Transverse colon (tissue), 4 donors: ENCODE measurements at places on chromosomes 2 and 18. TPM values are rescaled to one million over a fixed set of nuclear protein-coding genes. Genes with fewer than 3 reads are reported as not detected.

- DNase-seq = peak; percentile 19
Measured at GRCh38 chr2:39127973-39128372, 7.1 kb upstream of the SOS1 start.

- no peak for DNase-seq
Measured at GRCh38 chr2:203918839-203919238, 17.7 kb upstream of the ICOS start.

- no peak for DNase-seq
Measured at GRCh38 chr2:49702740-49703139, 548.4 kb upstream of the FSHR start.

REG3G gene
- total RNA-seq = not detected

GRCh38 chr18:28834889-28835288, 658.0 kb upstream of the CDH2 start:
- no peak for DNase-seq

DNA sequence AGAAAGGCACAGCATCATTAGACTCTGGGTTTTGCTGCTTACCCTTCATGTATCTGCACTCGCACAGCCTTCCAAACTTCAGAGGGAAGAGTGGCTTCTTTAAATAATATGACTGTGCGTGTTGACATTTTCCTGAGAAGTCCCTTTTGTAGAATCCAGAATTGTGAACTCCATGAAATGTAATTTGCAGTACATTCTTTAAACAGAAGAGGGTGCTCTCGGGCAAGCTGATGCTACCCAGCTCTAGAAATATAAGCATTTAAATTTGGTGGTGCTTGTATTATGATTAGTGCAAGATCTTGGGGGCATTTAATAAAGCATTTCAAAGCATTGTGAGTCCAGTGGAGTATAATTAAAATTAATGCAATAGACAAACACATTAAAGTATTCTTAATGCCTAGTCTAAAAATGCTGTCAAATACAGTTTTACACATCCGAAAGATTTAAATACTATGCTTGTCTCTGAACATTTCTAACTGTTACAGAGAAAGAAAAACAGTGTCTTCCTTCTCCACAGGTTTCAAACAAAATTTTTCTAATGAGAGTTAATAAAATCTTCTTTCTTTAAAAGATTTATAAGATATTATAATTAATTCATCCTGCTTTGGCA, 17.3 kb upstream of the GTF2A1L start:
- no peak for DNase-seq

- DNase-seq = no peak
Measured at GRCh38 chr2:21740484-21740883, 616.7 kb downstream of the TDRD15 start.

DNA sequence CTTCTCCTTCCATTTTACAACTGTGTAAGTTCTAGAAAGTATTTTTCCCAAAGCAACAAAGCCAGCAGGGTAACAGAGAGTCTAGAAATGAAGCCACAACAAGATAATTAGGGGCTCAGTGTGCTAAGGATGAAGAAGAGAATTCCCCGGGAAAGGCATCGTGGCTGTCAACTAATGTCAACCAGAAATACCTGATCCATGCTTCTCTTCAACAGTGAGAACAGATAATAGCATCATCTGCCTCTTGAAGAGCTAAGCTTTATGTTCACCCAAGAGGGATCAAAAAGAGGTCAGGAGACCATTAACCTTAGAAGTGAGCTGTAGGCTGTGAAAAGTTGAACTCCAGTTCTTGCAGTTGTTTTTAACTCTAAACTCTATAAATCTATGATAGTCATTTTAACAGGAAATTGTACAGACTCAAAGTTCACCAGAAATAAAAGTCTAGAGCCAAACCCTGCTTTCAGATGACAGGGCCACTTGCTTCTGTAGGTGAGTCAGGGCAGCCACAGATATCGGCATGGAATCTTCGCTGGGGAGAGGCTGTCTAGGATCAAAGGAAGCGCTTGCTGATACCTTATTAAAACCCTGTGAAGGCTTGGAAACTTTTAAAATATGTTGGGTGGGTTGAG, 540.7 kb upstream of the ID2 start:
- DNase-seq = peak; percentile 35

VWC2L gene
- not detected for total RNA-seq

- no peak for DNase-seq
Measured at GRCh38 chr2:10984418-10985135, 72.8 kb downstream of the KCNF1 start.

DSG1 gene
- total RNA-seq = not detected

DNA sequence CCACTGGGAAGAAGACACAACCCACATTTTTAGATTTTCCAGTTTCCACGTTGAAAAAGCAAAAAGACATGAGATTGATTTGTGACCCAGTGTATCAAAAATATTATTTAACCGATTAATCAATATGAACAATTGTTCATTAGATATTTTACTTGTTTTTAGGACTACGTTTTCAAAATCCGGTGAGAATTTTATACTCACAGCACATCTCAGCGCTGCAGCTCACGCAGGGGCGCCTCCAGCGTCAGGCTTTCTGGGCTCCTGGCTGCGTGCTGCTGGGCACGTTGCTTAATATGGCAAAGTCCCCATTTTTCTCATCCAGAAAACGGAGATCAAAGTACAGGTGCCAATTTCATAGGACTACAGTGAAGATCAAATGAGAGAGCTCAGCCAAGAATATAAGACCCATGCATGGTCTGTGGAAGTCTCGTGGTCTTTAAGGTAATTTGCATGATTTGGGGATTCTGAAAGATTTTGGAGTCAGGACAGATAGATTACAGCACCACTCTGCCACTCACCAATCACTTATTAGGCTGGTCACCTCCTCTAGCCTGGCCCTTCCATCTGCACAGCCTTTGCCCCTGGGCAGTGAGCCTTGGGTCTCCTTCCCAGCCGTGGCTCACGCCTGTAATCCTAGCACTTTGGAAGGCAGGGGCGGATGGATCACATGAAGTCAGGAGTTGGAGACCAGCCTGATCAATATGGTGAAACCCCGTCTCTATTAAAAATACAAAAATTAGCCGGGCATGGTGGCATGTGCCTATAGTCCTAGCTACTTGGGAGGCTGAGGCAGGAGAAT, 36.2 kb downstream of the PTPN18 start:
- DNase-seq = no peak

DNA sequence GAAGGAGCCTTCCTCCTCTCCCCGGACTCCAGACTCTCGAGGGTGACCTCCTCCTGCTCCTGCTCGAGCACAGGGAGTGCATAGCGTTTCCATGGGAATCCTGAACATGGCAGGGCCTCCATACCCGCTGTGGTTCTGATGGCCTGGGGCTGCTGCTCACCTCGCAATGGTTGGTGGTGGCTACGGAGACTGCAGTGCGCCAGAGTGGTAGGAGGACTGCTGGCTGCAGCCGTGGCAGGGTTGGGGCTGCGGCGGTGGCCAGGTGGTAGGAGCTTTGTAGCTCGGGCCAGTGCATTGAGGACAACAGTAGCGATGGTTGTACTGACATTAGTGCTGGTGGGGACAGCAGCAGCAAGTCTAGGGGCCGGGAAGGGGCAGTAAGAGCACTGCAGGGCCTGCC, 32.0 kb upstream of the ANKRD62 start:
- no peak for DNase-seq

PSTPIP2 gene
- 21.9 TPM for total RNA-seq

SDC1 gene
- 109 TPM for total RNA-seq

DNA sequence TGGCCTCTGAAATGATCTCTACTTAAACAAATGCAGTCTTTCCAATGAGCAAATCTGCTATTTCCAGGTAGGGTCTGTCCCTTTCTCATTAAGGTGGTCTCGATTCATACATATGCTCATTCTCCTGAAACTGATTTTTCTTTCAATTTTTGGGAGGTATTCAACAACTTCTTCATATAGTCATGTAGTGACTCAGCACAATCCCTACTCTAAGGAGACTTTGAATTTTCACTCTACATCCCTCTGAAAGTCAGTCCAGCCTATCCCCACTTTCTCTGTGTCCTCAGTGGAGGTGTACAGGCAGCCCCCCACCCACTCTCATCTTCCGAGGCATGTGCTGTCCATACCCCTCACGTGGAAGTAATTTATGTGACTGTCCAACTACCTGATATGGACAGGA, 99.9 kb upstream of the ACAA2 start:
- DNase-seq = no peak

DNA sequence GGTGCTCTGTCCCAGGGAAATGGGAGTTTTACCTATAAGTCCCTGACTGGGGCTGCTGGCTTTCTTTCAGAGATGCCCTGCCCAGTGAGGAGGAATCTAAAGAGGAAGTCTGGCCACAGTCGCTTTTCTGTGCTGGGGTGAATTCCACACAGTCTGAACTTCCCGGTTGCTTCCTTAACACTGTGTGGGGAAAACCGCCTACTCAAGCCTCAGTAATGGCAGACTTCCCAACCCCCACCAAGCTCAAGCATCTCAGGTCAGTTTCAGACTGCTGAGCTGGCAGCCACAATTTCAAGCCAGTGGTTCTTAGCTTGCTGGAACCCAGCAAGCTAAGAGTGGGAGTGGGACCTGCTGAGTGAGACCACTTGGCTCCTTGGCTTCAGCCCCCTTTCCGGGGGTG, 54.9 kb downstream of the NUP35 start:
- no peak for DNase-seq

DNA sequence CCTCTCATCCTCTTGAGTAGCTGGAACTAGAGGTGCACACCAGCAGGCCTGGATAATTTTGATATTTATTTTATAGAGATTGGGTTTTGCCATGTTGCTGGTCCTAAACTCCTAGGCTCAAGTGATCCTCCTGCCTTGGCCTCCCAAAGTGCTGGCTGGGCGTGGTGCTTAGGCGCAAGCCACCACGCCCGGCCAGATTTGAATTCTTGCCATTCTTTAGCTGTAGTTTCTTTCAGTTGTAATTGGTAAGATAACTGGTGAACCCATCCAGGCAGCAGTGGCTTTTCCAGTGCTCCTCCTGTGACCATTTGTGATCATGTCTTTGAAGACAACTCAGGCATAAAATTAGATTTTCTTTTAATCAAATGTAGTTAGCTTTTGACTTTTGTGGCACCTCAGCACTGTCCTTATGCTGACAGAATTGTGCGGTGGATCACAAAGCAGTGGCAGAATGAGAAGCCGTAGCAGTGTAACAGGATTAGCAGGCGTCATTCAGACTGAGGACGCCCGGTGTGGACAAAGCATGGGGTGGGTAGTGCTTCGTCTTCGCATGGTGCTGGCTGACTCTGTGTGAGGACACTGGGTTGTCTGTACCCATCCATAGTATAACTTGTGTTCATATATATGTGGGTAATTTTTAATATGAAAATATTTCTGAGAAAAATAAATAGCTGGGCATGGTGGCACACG, 30.0 kb upstream of the TOGARAM2 start:
- DNase-seq = no peak

GTF2A1L gene
- total RNA-seq = not detected

GRCh38 chr2:68319398-68320117, at the start of gene CNRIP1:
TSS of gene CNRIP1 (minus strand) at chr2:68319949. CDS start at chr2:68319400, 549 bp downstream.
- peak; percentile 46 for DNase-seq

PPP3R1 gene
- total RNA-seq = 28.9 TPM

DSC2 gene
- total RNA-seq = 14.5 TPM

GRCh38 chr2:177053038-177053437, 159.6 kb upstream of the HNRNPA3 start:
- no peak for DNase-seq

GRCh38 chr2:143754742-143755141, 625.5 kb downstream of the ARHGAP15 start:
- DNase-seq = no peak

VIL1 gene
- 247 TPM for total RNA-seq

ST8SIA3 gene
- total RNA-seq = not detected
